ENCODE measurements at places on chromosomes 6 and 20.

- no peak for DNase-seq
Measured at GRCh38 chr6:70864401-70864800, 92.5 kb downstream of the B3GAT2 start.

DNA sequence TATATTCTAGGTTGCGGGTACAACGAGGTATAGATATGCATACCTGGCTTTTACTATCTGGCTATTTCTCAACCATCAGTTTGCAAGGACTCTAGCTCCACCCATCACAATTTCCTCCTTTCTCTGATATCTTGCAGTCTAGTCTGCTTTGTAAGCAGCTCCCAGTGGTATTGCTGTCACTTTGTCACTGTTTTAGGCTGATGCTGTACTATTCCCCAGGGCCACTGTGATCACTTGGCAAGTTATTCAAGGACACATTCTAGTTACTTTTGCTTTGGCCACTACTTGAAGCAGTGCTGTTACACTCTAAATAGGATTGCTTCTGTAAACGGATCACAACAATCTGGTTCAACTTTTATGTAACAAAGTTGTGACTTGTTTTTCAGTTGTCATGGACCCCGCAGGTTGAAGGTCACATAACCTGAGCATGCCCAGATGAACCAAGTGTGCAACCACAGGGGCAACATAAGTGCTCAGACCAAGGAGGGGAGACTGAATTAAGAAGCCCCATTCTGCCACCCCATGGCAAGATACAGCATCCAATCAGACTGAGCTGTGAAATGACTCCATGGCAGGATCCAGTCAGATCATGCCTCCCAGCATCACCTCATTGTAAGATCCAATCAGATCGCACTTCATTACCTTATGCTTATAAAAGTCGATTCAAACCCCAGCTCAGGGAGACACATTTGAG lies 588.4 kb upstream of the CITED2 start:
- no peak for DNase-seq

DNA sequence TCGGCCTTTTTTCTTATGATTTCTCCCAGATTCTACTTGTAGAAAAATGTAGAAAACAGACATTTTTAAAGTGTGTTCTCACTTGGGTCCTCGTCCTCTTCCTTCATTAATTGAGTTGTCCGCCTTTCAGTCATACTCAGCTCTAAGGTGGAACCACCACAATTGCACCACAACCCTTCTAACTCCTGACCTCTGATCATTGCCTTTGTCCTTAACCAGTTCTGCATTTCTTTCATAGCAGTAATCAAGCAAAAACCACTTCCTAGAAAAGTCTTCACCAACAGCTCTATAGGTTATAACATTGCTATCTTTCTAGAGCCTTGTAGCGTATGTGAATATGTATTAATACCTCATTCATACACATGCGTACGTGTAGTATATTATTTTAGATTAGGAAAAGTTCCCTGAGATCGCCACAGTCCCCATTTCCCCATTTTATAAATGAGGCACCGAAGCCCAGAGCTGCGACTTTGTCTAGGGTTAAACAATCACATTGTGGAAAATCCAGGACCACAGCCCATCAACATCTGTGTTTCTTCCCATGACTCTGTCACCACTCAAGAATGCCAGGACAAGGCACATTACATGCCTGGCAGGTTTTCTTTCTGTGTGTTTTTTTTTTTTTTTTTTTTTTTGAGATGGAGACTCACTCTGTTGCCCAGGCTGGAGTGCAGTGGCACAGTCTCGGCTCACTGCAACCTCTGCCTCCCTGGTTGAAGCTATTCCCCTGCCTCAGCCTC lies 175.5 kb downstream of the BTBD3 start:
- DNase-seq: no peak

DNA sequence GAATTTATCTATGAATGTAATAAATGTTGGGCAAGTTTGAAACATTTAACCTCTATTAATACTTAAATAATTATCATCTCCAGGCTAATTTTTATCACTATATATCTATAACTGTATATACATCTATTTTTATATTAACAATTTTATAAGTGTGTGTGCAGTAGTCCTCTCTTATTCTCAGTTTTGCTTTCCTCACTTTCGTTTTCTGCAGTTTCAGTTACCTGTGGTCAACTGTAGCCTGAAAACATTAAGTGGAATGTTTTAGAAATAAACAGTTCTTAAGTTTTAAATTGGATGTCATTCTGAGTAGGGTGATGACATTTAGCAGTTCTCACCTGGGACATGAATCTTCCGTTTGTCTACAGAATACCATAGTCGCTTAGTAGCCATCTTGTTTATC lies 379.4 kb upstream of the MAN1A1 start:
- no peak for DNase-seq

DNA sequence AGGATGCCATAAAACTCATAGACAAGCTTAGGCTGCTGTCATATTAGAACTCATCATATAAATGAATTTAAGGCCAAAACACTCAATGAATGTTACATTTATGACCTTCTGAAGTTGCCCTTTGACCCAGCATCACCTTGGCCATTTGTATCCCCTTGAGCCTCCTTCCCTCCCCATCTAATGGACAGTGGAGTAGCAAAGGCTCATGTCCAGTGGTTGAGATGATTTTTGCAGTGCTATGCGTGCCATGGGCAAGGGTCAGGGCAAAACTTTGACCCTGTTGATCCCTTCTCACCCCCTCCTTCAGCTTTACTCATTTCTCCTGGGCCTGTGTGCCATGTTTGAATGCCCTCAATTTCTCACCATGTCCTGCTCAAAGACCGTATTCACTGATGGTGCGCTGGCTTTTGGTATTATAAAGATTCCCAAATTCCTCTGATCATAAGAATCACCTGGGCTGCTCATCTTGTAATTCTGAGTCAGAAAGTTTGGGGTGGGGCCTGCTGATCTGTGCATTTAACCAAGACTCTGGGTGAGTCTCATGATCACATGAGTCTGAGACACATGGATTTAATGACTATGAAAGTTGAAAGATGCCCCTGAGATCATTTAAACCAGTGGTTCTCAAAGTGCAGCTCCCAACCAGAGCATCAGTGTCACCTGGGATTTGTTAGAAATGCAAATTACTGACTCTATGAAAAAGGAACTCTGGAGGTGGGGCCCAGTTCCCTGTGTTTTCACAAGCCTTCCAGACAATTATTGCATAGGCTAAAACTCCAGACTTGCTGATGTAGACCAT lies 57.5 kb upstream of the IL20RA start:
- no peak for DNase-seq

DNA sequence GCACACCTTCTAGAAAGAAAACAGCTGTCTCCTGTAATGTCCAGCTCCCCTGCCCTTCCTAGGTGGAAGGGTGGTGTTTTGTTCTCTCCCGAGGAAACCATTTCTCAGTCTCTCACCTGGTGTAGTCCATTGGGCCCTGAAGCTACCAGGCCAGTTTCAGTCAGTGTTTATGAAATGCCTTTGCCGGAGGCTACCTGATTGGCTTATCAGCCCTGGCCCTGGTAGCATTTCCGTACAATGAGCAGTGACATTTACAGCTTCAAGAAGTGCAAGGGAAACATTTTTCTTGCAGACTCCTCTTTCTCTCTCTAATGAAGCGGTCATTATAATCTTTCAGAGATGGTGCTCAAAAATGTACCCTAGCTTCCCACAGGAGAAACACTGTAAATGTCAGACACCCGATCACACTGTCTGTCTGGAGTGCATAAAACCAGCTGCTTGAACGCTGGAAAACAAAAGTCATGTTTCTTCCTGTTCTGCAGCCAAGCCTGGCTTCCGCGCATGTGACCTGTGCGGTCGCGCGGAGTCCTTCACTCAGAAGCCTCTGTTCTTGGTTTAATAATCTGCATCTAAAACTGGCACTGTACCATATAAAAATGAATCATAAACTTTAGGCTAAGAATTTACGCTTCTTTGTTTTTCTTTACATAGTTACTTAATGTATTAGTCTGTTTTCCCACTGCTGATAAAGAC lies 28.4 kb upstream of the SAYSD1 start:
- no peak for DNase-seq

DNA sequence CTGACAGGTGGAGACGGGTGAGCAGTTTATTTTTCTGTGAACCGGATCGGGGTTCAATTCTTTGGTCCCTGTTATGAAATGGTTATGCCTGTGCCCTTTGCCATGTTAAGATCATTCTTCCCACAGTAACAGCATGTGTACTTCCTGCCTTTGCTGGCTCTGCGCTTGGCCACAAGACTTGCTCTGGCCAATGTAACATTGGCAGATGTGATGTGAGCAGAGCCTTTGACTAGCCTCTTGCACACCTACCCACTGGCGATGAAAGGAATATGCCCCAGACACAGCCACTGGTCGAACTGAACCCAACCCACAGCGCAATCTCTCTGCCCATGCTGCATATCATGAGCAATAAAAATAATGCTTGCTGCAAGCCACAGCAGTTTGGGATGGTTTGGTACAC lies 31.9 kb downstream of the JAG1 start:
- DNase-seq: no peak

- no peak for DNase-seq
Measured at GRCh38 chr6:14118091-14118439, 493 bp downstream of the CD83 start.

GRCh38 chr6:48996461-48997119 lies 466.5 kb downstream of the MMUT start:
- no peak for DNase-seq

All from stimulated activated CD8-positive, alpha-beta memory T cell treated with anti-CD3 and anti-CD28 coated beads, Interleukin-15, amount 100 ng/mL, for 4 hours (primary cell).